CD4-positive, alpha-beta T cell treated with Interleukin-2 at 100 ng/mL for 4 hours (primary cell): ENCODE measurements at places on chromosomes 7 and 10.

GRCh38 chr7:127833641-127834040 is 181.6 kb downstream of the SND1 start:
- no peak for DNase-seq

DNA sequence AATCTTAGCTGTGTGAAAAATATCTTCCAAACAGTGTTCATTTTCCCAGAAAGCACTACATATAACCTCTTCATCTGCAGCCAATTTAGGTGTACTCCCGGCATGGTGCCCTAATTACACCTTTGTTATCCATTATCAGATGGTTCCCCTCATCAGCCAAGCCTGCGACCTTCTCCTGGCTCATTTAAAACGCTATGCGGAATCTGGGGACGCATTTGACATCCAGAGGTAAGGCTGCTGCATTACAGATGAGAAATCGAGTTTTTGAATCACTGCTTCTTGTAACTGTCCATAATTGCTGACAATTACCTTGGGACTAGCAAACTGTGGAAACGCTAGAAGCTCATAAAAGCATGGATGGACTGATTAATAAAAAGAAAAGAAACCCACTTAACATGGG is 109.5 kb downstream of the PARP12 start:
- no peak for DNase-seq

DNA sequence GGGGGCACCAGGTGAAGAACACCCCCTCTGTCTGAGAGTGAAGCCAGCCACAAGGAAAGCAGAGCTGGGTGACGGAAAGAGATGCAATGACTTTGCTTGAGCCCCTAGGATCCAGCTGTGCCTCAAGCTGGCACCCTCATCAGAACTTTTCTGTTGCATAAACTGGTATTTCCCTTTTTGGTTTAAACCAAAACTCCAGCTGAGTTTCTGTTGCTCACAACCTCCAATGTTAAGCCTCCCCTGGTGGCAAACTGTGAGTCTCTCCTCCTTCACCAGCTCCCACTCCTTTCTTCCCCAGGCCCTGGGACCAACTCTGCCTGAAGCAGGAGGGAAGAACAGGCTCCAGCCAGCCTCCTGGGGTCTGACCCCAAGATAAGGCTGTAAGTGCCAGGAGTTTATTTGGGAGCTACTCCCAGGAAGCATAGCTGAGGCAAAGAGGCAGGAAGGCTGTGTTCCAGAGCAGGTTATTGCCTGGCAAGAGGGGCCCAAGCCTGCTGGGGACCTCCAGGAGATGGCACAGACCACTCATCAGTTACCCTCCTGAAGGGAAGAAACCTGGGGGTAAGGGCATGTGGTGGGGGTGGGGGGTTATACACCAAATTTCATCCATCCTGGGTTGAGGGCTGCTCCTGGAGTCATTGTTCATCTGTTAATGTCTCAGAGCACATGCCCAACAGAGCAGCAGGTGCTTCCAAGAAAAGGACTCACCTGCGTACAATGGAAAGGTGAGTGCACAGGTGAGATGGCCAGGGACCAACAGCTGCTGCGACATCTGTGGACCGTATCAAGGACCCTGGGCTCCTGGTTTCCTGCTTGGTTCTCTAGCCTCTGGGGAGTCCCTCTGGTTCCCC is 73.3 kb upstream of the NANOS1 start:
- DNase-seq, result no peak

DNA sequence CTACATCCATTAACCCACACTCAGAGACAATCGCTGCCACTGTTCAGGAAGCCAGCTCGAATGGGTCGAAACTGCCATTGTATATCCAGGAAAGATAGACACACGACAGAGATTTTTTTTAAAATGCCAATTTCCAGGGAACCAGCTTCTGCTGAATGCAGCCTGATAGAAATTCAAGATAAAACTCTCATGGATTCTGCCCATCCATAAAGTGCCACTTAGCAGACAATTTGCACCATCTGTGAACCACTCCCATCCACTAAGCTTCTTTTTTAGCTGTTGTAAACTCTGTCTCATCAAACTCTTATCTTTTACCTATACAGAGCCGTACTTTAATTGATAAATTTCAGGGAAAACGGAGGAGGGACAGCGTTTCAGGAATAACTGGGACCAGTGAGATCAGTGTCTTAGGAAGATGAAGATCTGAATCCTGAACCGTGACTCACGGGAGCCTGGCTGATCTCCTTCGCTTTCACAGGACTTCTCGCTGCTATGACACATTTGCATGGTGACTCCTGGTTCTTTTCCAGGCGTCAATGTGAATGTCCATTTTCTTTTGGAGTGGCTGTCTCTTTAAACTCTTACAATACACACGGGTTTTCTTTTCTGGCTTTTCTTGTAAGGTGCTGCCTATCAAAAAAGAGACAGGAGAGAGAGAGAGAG is 103.4 kb downstream of the FAM204A start:
- no peak for DNase-seq

DNA sequence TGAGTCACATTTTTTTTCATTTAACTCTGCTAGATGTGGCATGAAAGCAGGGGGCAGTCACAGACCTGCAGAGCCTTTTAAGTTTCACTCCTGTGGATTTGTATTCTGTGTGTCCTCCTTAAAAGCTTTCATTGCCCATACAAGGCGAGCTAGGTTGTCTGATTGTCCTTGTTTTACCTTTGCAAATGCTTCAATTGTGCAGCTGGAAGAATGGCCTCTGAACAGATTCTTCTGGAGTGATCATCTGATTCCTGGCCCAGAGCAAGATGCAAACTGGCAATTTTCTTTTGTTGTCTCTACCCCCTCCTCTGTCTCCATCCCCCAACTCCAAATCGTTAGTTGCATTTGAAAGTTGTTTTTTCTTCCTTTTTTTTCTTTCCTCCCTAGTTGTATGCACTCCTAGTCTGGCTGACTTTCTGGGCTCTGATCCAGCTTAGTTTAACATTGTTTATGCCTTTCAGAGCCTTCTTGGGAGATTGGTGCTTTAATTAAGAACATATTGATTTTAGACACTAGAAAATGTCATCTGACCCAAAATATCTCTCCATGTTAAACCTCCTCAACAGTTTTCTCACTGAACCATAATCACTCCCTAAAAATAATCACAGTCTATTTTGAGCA is 150.2 kb downstream of the REEP3 start:
- no peak for DNase-seq

DNA sequence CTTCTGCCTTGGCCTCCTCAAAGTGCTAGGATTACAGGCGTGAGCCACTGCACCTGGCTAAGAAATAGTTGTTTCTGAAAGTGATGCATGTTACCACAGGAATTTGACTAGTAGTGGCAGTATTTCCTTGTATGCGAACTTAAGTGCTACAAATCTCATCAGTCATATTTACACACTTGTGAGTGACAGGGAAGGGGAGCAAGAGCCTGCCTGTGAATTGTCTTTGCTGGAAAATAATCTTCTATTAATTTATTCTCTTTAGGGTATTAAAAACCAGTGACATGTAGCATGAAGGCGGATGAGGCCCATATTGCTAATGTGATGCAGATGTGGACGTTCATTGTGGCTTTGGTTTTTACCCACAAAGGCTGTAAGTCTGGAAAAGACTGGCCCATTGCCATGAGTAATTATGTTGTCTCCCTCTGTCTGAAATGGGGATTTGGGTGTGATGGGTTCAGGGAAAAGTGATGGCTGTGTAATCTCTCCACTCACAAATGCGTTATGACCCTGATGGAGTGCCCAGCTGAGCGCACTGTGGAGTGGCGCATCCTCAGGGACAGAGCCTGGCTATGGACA is 97.6 kb downstream of the CCNY start:
- DNase-seq, result no peak
